GM12878 (cell line): ENCODE measurements at places on chromosomes 1 and 21. TPM values are rescaled to one million over a fixed set of nuclear protein-coding genes. Genes with fewer than 3 reads are reported as not detected.

ATXN7L2 gene
- polyA plus RNA-seq: 4.2 and 5.8 TPM in 2 replicates

SPRR2F gene
- 0.27 TPM in 1 of 2 replicates, not detected in the other for polyA plus RNA-seq

- H3K4me1 ChIP-seq: no peaks in the 10 kb centered on the region
- no peak for DNase-seq
- no peak overlapping the region for H3K4me3 ChIP-seq
- peaks cover 1% of the 10 kb centered on the region; the same call in 1 of the 2 replicates for H3K27me3 ChIP-seq
- no peaks in the 10 kb centered on the region for H3K36me3 ChIP-seq
Observed at GRCh38 chr1:30413606-30414005, 309.8 kb downstream of the MATN1 start.

- no peaks in the 10 kb centered on the region for H3K4me1 ChIP-seq
- no peak overlapping the region for H3K27ac ChIP-seq
- H3K36me3 ChIP-seq: no peaks in the 10 kb centered on the region
- no peak overlapping the region for H3K4me3 ChIP-seq
Observed at GRCh38 chr1:85448358-85448757, 16.6 kb downstream of the DDAH1 start.
